ENCODE measurements at places on chromosomes 12 and 14.

- no peak for DNase-seq
These were observed 260.2 kb downstream of the BMP4 start for GRCh38 chr14:53696217-53696965.

DNA sequence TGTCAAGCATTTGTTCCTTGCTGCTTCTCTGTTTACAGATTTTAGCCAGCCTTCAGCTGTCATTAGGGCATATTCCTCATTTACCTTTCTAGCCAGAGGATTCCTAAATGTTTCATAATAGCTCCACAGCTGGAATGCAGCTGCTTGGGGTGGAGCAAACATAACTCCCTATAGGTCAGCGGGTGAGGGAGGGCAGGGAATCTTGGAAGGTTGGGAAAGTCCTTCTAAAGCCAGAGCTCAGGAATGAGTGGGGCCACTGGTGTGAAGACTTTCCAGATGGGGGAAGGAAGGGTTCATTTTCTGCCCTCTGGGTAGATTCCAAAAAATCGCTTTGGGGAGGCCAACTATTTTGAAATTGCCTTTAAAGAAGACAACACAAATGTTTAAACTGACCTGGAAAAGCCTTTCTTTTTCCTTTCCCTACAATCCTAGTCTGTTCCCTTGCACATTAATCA, 16.3 kb upstream of the IRF2BPL start:
- DNase-seq = peak; percentile 92

DNA sequence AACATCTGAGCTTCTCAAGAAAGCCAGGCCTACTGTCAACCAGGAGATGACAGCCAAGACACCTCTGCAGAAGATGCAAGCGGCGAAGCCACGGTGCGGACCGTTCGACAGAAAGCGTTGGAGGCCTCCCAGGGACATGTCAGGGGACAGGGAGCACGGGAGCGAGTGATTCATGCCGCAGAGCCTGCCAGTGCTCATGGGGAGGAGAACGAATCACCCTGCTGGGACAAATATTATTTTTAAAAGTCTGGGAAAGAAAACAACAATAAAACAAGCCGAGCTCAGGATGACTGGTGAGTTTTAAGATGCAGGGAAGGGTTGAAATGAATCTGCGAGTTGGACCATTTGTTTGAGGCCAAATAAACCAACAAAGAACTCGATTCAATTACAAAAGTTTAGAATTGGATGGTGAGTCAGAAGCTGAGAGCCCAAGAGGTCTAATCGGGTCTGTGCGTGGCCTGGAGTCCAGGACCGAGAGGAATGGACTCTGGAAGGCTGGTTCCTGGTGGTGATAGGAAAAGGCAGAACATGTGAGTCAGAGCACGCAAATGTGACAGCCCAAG, 91.0 kb downstream of the RBM19 start:
- DNase-seq = no peak

- no peak for DNase-seq
These were observed 10.0 kb upstream of the TBC1D30 start for GRCh38 chr12:64814432-64814831.

All from umbilical cord (tissue), 2 donors.